ENCODE measurements at places on chromosomes 5 and 9.

DNA sequence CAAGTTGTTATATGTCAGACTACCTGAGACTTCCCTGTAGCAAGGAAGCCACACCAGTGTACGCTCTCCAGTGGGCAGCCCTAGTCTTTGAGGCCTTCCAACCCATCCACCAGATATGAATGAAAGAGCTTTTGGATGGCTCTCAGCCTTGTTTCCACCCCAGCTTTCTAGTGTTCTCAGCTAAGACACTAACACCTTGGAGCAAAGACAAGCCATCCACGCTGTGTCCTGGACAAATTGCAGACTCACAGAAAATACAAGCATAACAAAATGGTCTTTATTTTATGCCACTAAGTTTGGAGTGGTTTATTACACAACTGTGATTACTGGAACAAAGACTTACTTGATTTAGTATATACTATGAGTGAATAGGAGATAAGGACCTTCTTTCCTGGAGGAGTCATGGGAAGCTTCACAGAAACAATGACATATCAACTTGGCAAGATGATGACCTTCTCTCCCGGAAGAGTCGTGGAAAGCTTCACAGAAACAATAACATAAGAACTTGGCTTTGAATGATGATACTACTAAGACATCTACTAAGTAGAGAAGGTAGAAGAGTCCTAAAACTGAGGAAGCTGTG lies 134.0 kb upstream of the VCAN start:
- DNase-seq = no peak

DNA sequence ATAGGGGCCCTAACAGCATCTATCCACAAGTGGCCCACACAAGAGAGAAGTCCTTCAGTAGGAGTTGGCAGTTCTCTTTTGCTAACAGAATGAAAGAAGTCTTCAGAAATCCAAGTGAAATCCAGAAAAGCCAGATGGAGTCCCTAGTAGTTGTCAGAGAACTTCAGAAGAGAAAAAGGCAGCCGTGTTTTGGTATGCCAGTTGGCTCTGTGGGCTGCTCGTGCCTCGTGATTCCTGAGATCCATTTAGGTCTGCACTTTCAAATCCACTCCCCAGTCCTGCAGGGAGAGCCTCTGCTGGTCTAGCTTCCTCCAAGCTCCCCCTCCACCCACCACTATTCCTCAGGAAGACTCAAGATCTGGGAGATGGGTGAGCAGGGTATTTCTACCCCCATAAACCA lies 69.0 kb downstream of the CFAP90 start:
- DNase-seq = no peak

- DNase-seq = no peak
These were observed 46.2 kb upstream of the IFNE start for GRCh38 chr9:21528123-21528808.

GRCh38 chr5:36584009-36584875 lies 22.2 kb upstream of the SLC1A3 start:
- DNase-seq = no peak

DNA sequence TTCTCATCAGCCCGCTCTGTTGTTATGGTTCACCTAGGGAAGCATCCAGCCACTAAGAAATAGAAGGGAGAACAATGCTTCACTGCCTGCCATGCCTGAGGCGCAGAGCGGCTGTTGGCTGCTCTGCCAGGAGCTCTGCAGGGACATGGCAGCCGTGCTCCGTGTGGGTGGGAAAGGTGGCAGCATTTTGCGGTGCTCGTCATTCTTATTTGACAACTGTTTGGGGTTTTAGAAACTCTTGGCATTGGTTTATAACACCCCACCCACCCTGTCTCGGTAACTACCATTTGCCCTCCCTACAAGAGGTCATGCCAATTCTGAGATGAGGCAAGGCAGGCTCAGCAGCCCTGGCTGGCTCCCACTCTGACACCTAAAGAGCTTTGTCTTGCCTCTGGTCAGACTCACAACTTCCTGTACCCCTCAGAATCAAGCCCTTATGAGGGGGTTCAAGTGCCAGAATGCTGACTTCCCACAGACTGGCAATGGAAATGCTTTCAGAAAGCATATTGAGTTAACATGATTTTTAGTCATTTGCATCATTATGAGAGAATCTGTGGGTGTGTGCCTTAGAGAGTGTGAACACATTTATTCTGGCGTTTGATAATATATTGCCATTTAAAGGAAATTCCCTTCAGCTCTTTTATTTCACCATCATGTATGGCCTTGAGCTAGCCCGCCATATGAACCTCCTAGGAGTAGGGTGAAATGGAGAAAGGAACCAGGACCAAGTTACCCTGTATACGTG lies 288.0 kb upstream of the ANKRD55 start:
- no peak for DNase-seq

Measured in tibial nerve (tissue), 4 donors.